ENCODE measurements at places on chromosomes 16 and 17.

DNA sequence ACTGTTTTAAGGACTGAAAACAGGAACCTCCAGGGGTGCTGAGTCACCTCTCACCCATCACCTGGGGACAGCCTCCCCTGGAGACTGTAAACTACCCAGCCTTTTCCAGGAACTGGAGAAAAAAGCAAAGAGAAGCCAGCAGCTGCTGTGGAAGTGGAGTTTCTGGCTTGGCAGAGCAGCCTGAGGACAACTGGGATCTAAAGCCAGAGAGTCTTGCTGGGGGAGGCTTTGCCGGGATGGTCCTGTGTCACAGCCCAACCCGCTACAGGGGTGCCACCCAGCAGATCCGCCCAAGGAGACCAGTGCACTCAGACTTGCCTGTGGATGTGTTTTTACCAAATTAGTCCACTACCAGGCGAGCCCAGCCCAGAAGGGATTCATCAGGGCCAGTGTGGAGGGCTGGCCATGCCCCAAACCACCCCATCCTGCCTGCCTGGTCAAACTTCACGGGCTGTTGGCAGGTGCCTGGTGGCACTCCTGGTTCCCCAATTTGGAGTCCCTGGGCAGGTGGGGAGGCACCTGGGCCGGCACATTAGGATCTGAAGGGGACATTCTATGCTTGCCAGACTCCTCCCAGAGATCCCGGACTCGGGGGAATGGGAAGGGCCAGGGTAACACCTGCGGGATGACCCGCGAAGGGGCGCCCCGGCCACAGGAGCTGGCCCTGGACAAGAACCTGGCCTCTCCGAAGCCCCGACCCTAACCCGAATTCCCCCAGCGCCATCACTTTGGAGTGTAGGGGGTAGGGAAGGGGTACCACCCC lies 771 bp downstream of the MSRB1 start:
- no peak for DNase-seq

DNA sequence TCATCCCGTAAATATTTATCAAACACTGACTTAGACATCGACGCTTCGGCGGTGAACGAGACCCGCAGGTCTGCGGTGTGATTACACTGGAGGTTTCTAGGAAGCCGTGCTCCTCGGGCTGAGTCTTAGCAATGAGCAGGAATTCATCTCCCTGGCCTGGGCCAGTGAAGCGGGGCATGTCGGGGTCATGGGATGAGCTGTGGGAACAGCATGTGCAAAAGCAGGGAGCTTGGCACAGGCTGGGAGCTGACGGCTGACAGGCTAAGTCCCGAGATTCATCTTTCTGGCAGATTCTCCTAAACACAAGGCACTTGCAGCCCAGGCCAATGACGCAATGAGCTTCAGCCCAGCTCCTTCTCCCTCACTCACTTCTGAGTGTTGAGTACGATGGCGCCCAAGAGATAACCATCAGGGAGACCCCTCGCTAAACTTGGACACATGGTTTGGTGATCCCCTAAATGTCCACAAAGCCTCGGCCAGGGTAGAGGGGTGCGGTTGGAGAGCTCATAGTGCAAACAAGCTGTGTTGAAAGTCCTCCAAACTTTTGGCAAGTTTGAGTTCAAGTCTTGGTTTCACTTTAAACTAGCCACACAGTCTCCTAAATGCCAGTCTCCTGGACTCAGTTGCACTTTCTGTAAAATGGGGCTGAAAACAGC lies 12.8 kb downstream of the CRISPLD2 start:
- DNase-seq: no peak

- no peak for DNase-seq
These were observed 24.5 kb downstream of the BEAN1 start for GRCh38 chr16:66451548-66451947.

- DNase-seq: no peak
These were observed 186.6 kb downstream of the C16orf78 start for GRCh38 chr16:49560004-49560830.

DNA sequence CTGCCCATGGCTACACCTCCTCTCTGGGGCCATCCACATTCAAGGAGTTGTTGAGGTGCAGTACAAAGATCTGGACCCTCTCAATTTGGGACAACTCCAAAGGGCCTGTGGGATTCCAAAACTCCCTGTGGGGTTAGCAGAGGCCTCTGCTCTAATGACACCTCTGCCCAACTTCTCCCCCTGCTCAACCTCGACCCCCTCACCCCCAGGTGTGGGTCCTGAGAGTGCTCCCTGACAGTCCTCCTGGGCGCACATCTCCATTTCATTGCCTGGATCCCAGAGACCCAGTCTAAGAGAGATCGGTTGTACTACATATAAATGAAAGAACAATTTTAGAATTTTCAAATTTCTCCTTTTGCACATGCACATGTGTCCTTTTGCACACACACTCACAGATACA lies 73.0 kb upstream of the NKD1 start:
- no peak for DNase-seq

DNA sequence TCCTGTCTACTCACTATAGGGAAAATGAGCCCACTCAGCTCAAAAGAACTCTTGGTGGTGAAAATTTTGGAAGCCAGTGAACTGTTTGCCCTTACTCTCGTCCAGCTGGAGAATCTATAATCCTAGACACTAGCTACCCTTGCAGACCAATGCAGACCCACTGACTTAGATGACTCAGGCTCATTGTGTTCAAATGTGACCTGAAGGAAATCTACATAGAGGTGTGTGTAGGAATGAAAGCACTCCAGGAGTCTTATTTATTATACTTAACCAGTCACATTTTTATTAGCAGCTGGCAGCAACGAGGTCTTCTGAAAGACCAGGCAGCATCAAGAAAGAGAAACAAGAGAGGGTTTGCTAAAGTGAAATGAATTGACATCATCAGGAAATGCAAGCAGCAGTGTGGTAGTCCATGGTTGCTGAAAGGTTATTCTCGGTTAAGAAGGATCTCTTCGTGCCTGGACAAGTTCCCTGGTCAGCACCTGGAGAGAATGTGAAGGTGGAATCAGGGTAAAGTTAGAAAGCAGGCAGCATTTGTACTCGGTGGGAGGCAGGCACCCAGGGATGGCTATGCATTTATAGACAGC lies 1.4 kb downstream of the KRTAP29-1 start:
- no peak for DNase-seq

- no peak for DNase-seq
These were observed 75.5 kb downstream of the MYH10 start for GRCh38 chr17:8555062-8555461.

DNA sequence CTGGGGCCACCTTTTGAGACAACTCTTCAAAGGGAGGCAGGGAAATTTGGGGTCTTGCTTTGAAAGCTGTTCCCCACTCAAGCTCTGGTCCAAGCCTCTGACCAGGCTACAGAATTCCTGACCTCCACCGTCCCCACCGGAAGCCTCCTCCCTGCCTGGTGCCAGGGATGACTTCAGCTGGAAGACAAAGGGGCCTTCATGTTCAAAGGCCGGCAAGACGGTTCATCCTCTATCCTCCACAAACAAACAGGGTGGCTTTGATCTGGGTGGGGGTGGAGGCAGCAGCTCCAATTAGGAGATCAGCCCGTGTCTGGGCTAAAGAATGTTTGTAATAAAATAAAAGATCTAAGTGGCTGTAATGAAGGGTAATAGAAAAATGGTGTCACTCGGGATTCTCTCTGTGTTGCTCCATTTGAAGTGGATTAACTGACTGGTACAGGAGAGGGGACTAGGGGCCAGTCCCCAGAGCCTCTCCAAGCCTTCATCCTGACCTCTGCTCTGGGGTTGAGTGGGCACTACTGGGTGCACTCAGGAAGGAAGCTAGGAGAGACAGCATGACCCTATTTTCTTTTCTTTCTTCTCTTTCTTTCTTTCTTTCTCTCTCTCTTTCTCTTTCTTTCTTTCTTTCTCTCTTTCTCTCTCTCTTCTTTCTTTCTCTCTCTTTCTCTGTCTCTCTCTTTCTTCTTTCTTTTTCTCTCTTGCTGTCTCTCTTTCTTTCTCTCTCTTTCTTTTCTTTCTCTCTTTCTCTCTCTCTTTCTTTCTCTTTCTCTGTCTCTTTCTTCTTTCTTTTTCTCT lies 27.5 kb upstream of the NKD1 start:
- DNase-seq: peak; percentile 67

- DNase-seq: no peak
These were observed 7.5 kb upstream of the CES3 start for GRCh38 chr16:66953462-66954096.

- no peak for DNase-seq
These were observed 2.7 kb downstream of the C16orf89 start for GRCh38 chr16:5062790-5063765.

- DNase-seq: peak; percentile 92
These were observed 12.1 kb upstream of the ALDOA start for GRCh38 chr16:30053376-30054015.

DNA sequence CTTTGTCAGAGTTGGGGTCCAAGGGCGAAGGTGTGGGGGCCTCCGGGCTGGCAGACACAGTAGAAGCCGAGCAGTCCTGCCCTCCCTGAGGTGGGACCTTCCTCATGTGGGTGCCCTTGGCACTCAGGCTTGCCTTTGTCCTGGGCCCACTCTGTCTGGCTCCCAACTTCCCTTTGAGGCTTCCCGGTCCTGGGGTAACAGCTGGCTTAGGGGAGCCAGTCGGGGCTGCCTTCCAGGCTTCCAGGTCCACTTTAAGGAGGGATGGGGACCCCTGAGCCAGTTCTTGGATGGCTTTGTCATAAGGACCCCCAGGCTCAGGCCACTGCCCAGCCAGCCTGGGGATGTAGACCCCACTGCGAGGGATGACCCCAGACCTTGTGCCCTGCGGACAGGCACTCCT lies 7.8 kb downstream of the GAS2L2 start:
- no peak for DNase-seq

DNA sequence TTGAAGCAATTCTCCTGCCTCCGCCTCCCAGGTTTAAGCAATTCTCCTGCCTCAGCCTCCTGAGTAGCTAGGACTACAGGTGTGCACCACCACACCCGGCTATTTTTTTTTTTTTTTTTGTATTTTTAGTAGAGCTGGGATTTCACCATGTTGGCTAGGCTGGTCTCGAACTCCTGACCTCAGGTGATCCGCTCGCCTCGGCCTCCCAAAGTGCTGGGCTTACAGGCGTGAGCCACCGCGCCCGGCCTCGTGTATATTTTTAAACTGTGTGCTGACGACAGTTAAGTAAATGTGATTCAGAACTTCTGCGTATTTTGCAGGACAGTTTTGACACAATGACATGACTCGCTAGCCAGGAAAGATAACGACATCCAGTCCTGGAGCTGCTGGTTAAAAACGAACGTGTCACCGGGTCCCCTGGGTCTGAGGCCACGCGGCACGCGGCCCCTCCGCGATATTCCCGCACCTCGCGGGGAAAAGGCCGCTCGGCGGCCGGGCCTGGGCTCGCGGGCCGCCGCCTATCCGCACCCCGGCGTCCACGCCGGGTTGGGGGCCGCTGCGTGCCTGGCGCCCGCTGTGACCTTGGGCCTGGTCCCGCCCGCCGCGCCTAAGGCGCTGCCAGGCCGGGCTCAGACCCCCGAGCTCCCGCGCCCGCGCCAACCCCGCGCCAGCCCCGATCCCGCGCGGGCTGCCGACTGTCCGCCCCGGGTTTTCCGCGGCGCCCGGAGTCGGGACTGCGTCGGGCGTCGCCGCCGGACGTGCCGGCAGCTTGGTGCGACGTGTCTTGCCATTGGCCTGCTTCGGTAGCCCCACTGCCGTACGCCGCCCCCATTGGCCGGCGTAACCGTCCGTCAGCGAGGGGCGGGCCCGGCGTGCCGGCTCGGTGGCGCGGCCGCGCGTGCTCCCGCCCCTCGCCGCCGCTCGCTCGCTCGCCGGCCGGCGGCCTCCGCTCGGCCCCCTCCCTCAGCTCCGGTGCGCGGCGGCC lies at the start of gene FOXK2:
FOXK2 (plus strand) TSS at position 907 of the 985 bp plus-strand sequence. CDS start 157 bp downstream, outside the sequence.
- DNase-seq: peak; percentile 90

GRCh38 chr17:65130832-65131231 lies 6.3 kb upstream of the RGS9 start:
- no peak for DNase-seq

DNA sequence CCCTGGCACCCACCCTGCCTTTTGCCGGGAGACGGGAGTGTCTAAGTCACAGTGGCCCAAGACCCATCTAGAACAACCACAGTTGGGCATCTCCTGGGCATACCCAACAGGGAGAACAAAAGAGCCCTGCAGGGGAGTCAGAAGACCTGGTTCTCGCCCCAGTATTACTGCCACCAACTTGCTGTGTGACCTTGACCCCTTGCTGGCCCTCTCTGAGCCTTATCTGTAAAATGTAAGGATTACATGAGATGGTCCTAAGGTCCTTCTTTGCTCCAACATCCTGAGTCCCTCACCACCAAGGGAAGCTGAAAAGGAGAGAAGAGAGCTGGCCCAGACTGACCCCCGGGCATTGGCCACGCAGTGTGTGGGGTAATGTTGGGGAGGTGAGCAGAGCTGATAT lies 119.0 kb downstream of the CCT6B start:
- no peak for DNase-seq

DNA sequence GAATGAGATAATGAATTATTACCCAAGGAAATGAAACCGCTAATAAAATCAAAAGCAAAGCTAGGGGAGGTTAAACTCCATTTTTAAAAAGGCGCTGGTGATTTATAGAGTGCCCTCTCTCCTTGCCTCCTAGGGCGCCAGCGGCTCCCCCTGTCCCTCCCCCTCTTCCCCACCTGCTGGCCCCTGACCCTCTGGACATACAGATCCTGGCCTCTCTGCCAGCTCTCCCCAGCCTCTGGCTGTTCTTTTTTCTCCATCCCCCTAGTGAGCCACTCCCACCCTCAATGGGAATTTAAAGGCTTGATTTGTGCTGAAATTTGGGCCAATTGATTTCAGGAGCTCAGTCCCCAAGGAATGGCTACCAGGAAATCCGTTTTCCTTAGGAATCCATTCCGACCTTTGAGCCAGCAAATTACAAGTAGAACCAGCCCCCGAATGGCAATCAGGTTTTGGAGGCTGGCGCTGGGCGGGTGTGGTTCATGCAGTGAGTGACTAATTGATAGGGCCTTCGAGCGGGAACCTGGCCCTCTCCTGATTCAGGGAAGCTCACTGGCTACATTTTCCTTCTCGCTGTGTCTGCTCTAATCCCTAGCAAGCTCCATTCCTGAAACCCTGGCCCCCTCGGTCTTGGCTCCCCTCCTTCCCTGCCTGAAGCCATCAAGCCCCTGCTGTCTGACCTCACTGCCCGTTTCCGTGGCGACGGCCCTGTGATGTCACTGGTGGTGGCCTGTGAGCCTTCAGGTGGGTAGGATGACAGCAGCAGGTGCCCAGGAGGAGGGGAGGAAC lies 141.9 kb upstream of the SDK2 start:
- no peak for DNase-seq

- DNase-seq: no peak
These were observed 3.3 kb downstream of the HOXB9 start for GRCh38 chr17:48622857-48623256.

- DNase-seq: peak; percentile 38
These were observed at the start of gene IGF2BP1 for GRCh38 chr17:48997103-48997826. IGF2BP1 (plus strand) TSS chr17:48997385; CDS start chr17:48997746, 361 bp downstream.

All from COLO829 (cell line).